GM23248 (cell line): ENCODE measurements at places on chromosomes 13 and 19. TPM values are rescaled to one million over a fixed set of nuclear protein-coding genes. Genes with fewer than 3 reads are reported as not detected.

BORCS8 gene
- 9.7 and 14.7 TPM in 2 replicates for total RNA-seq

PSG2 gene
- total RNA-seq, result 0.76 and 0.89 TPM in 2 replicates

PGLYRP1 gene
- not detected in 2 replicates for total RNA-seq

DNA sequence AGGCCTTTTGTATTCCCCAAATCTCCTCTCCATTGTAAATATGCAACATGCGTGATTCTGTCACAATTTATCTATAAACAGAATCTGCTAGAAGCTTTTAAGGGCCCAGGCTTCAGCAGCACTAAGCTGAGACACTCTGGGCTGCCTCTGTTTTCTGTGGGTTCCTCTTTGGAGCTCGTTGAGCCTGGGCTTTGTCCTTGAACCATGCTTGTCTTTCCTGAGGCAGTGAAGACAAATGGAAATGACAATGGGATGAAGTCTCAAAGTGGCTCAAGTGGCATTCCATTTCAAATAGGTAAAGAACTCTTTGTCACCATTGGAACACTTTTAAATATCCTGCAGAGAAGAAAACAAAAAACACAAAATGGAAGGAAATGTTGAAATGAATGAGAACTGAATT lies 40.3 kb downstream of the RASL11A start:
- DNase-seq, result no peak

DNA sequence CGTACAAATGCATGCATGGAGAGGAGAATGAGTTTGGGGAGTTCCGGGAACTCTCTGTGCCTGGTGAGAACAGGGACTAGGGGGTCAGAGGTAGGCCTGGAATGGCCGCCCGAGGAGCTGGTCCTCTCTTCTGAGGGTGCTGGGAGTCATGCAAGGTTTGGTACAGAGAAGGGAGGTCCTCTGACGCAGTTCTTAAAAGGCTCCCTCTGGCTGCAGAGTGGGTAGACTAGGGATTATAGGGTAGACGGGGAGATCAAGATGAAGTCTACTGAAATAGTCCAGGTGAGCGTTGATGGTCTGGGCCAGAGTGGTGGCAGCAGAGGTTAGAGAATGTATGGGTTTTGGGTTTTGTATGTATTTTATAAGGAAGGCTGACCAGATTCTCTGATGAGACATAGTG lies 796 bp downstream of the ZNF304 start:
- DNase-seq, result peak; percentile 69

DNA sequence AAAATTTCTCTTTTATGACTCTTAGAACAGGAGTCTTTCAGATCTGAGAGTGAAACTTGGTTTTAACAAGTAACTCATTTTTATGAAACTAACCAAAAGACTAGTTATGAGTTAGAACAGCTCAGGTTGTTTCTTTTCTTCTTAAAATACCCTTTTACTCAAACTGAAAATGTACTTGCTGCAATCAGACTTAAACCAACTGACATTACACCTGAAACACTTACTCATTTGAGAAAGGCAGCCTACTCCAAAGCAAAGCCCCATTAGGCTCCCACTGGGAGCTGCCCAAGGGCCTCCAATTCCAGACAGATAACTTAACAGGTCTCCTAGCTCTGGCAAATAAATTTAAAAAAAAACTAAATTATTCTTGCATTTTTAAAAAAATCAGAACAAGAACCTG lies 3.6 kb downstream of the FOXO1 start:
- no peak for DNase-seq
